ENCODE measurements at places on chromosomes 11 and 22.

GRCh38 chr11:70782401-70782913 is 384.1 kb downstream of the CTTN start:
- no peak for DNase-seq

GRCh38 chr11:8759634-8760033 is 77.0 kb downstream of the RPL27A start:
- DNase-seq: no peak

DNA sequence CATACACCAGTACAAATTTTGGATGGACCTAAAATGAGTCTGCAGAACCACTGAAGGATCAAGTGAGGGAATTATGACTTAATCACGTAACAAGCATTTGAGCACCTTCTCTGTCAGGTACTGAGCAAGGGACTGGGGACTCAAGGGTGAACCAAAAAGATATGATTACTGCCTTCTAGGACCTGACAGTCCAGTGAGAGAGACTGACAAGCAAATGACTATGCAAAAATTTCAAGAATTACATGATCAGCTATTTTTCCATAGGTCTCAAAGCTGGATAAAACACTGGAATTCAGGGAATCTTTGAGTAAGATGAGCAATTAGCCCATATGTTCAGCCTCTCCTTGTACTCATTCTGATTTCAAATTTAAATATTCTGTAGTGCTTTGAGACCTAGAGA is 5.2 kb upstream of the STT3A start:
- DNase-seq: no peak

DNA sequence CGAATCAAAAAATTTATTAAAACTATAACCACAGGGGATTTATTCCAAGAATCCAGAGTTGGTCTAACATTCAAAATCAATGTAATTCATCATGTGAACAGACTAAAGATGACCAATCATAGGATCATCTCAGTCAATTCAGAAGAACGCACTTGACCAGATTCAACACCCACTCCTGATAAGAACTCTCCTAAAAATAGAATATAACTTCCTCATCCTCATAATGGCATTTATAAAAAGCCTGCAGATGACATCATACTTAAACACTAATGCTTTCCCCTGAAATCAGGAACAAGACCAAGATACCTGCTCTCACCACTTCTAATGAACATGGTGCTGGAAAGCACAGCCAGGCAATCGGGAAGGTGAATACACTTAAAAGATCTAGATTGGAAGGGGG is 10.5 kb upstream of the MUC2 start:
- DNase-seq: no peak

DNA sequence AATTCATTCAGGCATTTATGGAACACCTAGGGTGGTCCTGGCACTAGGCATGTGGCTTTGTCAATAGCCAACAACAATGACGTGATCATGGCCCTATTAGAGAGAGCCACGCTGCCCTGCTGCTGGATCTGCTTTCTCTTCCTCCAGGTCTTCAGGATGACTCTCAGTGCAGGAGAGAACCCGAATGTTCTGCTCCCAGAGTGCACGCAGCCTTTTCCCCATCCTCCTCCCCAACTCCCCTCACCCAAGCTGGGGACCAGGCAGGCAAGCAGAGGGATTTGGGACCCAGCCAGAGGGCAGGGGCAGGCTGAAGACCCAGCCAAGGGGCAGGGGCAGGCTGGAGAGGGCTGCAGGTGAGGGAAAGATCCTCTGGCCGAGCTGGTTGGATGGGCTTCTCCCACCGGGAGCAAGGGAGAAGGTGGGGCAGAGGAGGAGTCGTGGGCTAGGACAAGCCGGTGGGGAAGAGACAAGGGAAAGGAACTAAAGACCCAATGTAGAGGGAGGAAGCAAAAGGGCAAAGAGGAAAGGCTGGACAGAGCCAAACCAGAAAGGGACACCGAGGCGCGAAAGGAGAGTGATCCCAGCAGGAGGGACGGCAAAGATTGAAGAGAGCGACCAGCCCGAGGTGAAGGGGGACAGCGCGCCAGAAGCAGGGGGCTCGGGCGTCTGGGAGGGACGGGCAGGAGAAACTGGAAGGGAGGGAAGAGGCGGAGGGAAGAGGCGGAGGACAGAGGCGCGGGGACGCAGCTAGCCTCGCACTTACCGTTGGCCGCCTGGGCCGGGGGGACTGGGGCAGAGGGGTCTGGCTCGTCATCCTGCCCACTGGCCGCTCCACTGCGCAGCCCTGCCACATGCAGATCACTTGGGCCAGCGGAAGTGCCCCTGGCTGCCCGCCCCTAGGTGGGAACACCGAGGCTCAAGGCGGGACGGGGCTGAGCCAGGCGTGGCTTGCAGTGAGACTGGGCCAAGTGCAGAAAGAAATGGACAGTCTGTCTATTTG is at the start of gene KCTD14:
Gene KCTD14, minus strand, starts transcription at position 880 of the 1,000 bp plus-strand sequence. Its CDS starts 27 bp downstream, at position 853.
- no peak for DNase-seq

GRCh38 chr22:31776231-31776630 is 22.4 kb downstream of the DEPDC5 start:
- no peak for DNase-seq

DNA sequence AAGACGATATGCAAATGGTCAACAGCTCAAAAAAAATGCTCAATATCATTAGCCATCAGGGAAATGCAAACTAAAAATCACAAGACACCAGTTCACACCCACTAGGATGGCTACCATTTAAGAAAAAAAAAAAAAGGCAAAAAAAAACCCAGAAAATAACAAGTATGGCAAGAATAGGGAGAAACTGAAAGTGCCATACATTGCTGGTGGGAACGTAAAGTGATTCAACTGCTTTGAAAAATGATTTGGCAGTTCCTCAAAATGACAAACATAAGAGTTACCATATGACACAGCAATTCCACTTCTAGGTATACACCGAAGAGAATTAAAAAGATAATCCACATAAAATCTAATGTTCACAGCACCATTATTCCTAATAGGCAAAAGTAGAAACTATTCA is 47.5 kb downstream of the PICALM start:
- DNase-seq: no peak

GRCh38 chr11:61954851-61955421 is 4.8 kb downstream of the BEST1 start:
- no peak for DNase-seq

DNA sequence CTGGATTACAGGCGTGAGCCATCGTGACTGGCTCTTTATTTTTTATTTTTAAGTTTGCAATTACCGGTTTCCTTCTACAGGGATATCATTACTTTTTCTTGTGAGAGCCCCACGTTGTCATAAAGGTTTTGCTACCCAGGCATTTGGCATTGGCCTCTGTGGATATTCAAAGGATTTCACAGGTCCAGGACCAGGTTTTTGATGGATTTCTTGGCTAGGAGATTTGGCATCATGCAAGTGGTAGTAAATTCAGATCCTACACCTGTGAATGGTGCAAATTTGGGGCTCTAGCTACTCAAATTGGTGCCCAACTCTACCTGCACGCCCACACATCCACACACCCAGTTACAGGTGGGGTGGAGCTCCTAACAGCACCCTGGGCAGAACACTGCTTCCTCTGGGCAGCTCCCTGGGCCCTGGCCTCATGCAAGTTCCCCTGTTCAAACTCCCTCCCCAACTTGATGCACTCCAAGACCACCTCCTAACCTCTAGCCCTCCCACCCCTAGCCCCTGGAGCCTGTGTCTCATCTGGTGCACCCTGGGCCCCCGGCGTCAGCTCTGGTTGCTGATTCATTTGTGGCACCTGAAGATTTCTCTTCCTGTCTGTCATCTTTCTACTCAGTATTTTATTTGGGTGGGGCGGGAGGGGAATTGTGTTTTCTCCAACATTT is 9.3 kb upstream of the MRGPRD start:
- DNase-seq: no peak

GRCh38 chr11:106087815-106088435 is 10.5 kb downstream of the AASDHPPT start:
- DNase-seq: no peak

- no peak for DNase-seq
Measured at GRCh38 chr11:79438631-79439409, 2.0 kb downstream of the TENM4 start.

DNA sequence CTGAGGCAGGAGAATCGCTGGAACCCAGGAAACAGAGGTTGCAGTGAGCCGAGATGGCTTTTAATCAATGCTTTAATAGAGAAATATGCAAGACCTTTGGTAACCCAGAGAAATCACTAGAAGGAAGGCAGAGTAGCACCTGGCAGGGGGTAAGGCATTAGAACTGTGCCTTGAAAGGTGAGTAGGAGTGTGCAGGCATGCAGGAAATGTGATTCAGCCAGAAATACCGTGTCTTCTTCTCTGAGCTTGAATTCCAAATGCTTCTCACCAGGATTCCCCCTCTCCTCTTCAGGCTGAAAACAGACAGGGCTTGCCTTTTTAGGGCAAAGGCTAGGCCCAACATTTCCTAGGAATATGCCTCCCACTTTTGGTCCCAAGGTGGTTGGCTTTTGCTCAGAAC is 51.0 kb downstream of the OR4D9 start:
- no peak for DNase-seq
